A549 treated with Hydrocortisone at 1 μM for 4 hours (cell line): ENCODE measurements at places on chromosomes 12 and 14. TPM values are rescaled to one million over a fixed set of nuclear protein-coding genes. Genes with fewer than 3 reads are reported as not detected.

DCN gene
- total RNA-seq: 0.22 to 0.35 TPM in 2 of 5 replicates, not detected in the others

ERP27 gene
- total RNA-seq: not detected in 5 replicates

LALBA gene
- total RNA-seq: not detected in 5 replicates

HCAR3 gene
- total RNA-seq: 0.11 TPM in 1 of 5 replicates, not detected in the others

OTUB2 gene
- total RNA-seq: 2.7 to 3.9 TPM (median 3.0 TPM) in 5 replicates

KRT4 gene
- 2.6 to 3.6 TPM (median 3.0 TPM) in 5 replicates for total RNA-seq

KRT85 gene
- total RNA-seq: 0.05 TPM in 1 of 5 replicates, not detected in the others

TCL1B gene
- total RNA-seq: not detected in 5 replicates

MYF5 gene
- not detected in 5 replicates for total RNA-seq

TPPP2 gene
- total RNA-seq: not detected in 5 replicates

ACVRL1 gene
- total RNA-seq: 0.05 to 0.20 TPM (median 0.06 TPM) in 5 replicates

ITFG2 gene
- 13.3 to 16.5 TPM (median 14.6 TPM) in 5 replicates for total RNA-seq

POTEG gene
- total RNA-seq: not detected in 5 replicates

LRRK2 gene
- 1.3 to 1.7 TPM (median 1.4 TPM) in 5 replicates for total RNA-seq

RPS6KA5 gene
- total RNA-seq: 3.4 to 7.8 TPM (median 5.4 TPM) in 5 replicates

EMP1 gene
- 196 to 240 TPM (median 232 TPM) in 5 replicates for total RNA-seq

GCN1 gene
- total RNA-seq: 48.3 to 68.5 TPM (median 54.5 TPM) in 5 replicates

P2RX2 gene
- not detected in 5 replicates for total RNA-seq

SMIM41 gene
- total RNA-seq: not detected in 5 replicates

PTHLH gene
- total RNA-seq: 12.1 to 13.9 TPM (median 13.2 TPM) in 5 replicates

BEST3 gene
- total RNA-seq: 0.90 to 2.0 TPM (median 1.2 TPM) in 5 replicates

ZNF410 gene
- total RNA-seq: 45.3 to 56.5 TPM (median 46.0 TPM) in 5 replicates

GYS2 gene
- 0.06 TPM in 1 of 5 replicates, not detected in the others for total RNA-seq

C3AR1 gene
- total RNA-seq: not detected in 5 replicates

M6PR gene
- total RNA-seq: 140 to 171 TPM (median 145 TPM) in 5 replicates

B4GALNT1 gene
- 38.5 to 45.9 TPM (median 42.8 TPM) in 5 replicates for total RNA-seq

GPD1 gene
- total RNA-seq: 0.13 to 0.38 TPM (median 0.18 TPM) in 5 replicates

NTF3 gene
- not detected in 5 replicates for total RNA-seq

FMNL3 gene
- total RNA-seq: 1.1 to 2.5 TPM (median 2.0 TPM) in 5 replicates

PARP11 gene
- 1.3 to 2.1 TPM (median 1.7 TPM) in 5 replicates for total RNA-seq

MYBPC1 gene
- not detected in 5 replicates for total RNA-seq

TAS2R43 gene
- not detected in 5 replicates for total RNA-seq

GALNT9 gene
- total RNA-seq: 3.3 to 6.5 TPM (median 4.1 TPM) in 5 replicates

MLXIP gene
- 32.5 to 44.3 TPM (median 39.7 TPM) in 5 replicates for total RNA-seq

UNC119B gene
- total RNA-seq: 23.3 to 30.7 TPM (median 27.2 TPM) in 5 replicates

NOXRED1 gene
- 0.05 to 0.08 TPM (median 0.07 TPM) in 5 replicates for total RNA-seq

TAS2R13 gene
- total RNA-seq: not detected in 5 replicates

ZBTB1 gene
- 21.4 to 24.2 TPM (median 21.6 TPM) in 5 replicates for total RNA-seq

IGFBP6 gene
- total RNA-seq: 148 to 249 TPM (median 240 TPM) in 5 replicates

CFAP73 gene
- 0.07 to 0.14 TPM (median 0.09 TPM) in 3 of 5 replicates, not detected in the others for total RNA-seq

TAS2R14 gene
- 0.43 to 0.70 TPM (median 0.48 TPM) in 5 replicates for total RNA-seq

PLBD2 gene
- total RNA-seq: 28.8 to 33.9 TPM (median 32.6 TPM) in 5 replicates

TULP3 gene
- total RNA-seq: 14.6 to 22.7 TPM (median 19.0 TPM) in 5 replicates

ACSM4 gene
- total RNA-seq: not detected in 5 replicates

ERBB3 gene
- total RNA-seq: 0.78 to 1.5 TPM (median 1.1 TPM) in 5 replicates

BCL7A gene
- total RNA-seq: 9.3 to 12.4 TPM (median 11.3 TPM) in 5 replicates

CDKN1B gene
- total RNA-seq: 14.5 to 17.5 TPM (median 15.9 TPM) in 5 replicates

INHBE gene
- 0.05 to 0.09 TPM in 2 of 5 replicates, not detected in the others for total RNA-seq

WASHC4 gene
- total RNA-seq: 16.4 to 28.1 TPM (median 22.6 TPM) in 5 replicates

MYH7 gene
- 0.01 TPM in 1 of 5 replicates, not detected in the others for total RNA-seq

TSPAN31 gene
- total RNA-seq: 15.6 to 23.5 TPM (median 17.6 TPM) in 5 replicates

VDR gene
- total RNA-seq: 2.5 to 3.4 TPM (median 3.0 TPM) in 5 replicates

NAV3 gene
- total RNA-seq: 5.8 to 8.1 TPM (median 7.5 TPM) in 5 replicates

TRPV4 gene
- 0.06 to 0.16 TPM (median 0.13 TPM) in 5 replicates for total RNA-seq

PTPN11 gene
- total RNA-seq: 40.8 to 71.8 TPM (median 53.2 TPM) in 5 replicates

GPR84 gene
- 0.08 to 0.11 TPM in 2 of 5 replicates, not detected in the others for total RNA-seq
